ENCODE measurements at places on chromosomes 7 and 10.

- DNase-seq, result no peak
These were observed 1.0 kb downstream of the BUD31 start for GRCh38 chr7:99409806-99410205.

DNA sequence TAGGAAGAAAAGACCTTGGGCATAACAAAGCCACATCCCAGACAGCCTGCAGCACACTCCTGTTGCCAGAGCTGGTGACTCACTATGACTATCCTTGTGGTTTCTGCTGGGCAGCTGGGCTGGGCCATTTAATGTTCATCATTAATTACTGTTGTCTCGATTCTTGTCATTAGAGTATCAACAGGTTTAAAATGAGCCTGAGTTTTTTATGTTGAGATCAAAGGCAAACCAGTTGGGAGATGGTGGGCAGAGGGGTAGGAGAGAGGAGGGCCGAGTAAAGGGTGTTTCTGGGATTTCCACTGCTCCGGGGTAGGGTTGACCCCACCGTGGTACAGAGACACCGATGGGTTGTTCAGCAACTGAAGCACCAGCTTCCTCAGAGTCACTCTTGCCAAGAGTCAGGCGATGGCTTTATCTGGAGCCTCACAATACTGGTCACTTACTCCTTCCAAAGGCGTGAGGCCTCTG, 128.7 kb upstream of the LYZL1 start:
- DNase-seq, result no peak

DNA sequence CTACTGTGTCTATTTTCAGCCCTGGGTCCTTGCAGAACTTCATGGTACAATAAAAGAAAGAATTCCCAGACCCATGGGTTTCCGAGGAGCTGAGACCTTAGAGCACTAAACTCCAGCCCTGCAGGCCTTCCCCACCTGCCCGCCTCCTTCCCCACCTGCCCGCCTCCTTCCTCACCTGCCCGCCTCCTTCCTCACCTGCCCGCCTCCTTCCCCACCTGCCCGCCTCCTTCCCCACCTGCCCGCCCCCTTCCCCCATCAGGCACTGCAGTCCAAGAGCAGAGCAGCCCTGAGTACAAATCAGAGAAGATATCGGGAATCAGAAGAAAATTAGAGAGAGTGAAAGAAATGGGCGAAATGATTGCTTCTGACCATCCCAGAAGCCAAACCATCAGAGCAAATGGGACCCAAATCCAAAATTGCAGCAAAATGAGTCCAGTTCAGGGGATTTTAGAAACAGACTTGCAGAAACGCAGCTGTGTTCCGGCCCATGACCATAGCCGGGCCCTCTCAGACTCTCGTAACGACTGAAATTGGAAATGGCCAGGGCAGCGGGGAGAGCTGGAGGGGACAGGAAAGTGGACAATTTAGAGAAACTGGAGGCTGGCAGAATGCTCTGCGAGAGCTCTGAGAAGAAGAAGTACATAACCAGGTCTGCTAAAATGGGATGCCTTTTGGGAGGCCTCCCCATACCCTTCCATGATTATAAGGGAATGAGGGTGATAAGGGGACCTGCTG, 568.4 kb downstream of the TCERG1L start:
- DNase-seq, result no peak

GRCh38 chr7:106111655-106112117, 426 bp downstream of the SYPL1 start:
- DNase-seq, result peak; percentile 80

DNA sequence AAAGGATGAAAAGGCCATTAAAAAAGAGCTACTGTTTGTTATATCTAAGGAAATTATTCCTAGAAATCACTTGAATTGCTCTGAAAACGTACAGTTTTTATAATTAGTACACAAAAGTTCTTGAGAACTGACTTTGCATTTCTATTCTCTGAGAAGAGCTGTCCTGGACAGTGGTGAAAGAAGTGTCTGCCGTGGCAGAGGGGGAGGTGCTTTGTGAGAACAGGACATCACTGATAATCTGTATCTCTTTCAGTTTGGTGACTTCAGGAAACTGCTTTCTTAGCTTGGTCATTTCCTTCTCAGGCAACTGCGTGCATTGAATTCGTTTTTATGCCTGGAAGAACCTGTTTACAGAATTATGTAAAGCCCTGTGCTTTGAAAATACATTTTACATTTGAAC, 52.1 kb downstream of the POLL start:
- DNase-seq, result no peak

- no peak for DNase-seq
These were observed 42.6 kb upstream of the FAM133B start for GRCh38 chr7:92632791-92633190.

- DNase-seq, result no peak
These were observed 26.7 kb upstream of the MKI67 start for GRCh38 chr10:128152741-128153580.

GRCh38 chr10:114650266-114650665, 7.8 kb downstream of the ABLIM1 start:
- DNase-seq, result no peak

GRCh38 chr10:68877482-68878110, 23.5 kb upstream of the DDX50 start:
- no peak for DNase-seq

GRCh38 chr10:119206603-119207365, 587 bp upstream of the GRK5 start:
- peak; percentile 78 for DNase-seq

DNA sequence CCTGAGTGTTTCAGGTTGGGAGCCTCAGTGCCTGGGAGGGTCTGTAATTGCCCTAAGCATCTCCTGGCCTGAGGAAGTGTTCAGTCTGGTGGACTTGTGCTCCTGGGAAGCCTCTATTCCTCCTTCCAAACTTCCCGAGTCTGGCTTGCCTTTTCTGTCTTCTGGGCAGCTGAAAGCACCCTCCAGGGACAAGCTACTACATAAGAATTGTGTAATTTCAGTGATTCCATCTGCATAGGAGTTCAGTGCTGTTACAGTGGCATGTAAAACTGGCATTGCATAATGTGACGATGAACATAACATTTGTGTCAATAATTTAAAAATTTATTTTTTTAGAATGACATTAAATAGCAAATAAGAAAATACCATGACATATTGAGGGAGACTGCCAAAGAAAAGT, 109.3 kb downstream of the AOAH start:
- no peak for DNase-seq

DNA sequence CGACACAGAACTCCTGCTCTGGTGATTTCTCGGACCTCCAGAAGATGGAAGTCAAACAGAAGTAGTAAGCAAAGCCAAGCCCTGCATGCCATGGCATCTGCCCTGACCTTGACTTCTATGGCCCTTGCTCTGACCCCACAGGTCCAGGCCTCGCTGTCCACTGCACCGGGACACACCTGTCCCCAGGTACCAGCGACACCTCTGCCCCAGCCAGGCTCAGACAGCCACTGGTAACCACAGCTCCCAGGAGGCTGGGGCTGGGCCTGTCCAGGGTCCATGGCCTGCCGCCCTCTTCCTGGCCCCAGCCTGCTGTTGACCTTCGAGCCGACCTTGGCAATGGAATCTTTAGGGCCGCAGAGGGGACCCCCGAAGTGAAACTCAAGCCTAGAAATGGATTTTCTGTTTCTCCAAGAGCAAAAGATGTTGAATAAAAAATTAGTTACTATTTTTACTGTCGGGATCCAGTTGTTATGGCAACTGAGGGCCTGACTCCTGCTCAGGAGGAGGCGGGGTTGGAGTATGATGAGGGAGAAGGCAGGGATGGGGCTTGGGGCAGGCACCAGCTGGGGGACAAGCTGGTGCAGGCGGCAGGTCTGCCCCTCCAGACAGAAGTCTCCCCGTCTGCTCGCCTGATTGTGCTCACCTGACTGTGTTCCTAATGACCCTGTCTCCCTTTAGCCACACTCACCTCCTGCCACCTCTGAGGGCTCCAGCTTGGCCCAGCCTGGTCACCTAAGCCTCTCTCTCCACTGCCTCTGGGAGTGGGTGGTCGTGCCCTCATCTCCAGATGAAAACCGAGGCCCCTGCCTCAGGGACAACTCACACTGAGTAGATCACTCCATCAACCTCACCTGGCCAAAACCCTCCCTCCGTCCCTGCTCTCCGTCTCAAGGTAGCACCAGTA, 4.1 kb upstream of the MMD2 start:
- no peak for DNase-seq

- no peak for DNase-seq
These were observed 72.8 kb downstream of the CCNY start for GRCh38 chr10:35409094-35409582.

GRCh38 chr10:3409928-3410327, 237.3 kb upstream of the PITRM1 start:
- no peak for DNase-seq

- no peak for DNase-seq
These were observed 148.4 kb downstream of the RNF133 start for GRCh38 chr7:122550545-122550944.

GRCh38 chr7:44658979-44659378, 52.6 kb downstream of the OGDH start:
- DNase-seq, result no peak

GRCh38 chr10:97798958-97799610, 27.3 kb upstream of the SFRP5 start:
- no peak for DNase-seq

DNA sequence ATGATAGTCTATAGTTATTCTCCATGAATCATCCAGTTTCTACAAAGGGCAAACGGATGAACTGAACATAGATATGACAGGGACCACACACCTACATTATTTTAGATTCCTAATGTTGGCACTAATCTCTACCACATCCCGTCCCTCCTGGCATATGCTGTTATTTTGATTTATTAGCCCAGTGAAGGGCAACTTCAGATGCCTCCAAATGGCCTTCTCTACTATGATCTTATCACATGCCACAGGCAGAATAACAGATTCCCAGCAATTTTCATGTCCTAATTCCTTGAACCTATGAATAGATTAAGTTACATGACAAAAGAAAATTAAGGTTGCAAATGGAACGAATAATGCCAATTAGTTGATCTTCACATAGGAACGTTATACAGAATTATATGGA, 474.7 kb downstream of the ANKRD7 start:
- no peak for DNase-seq

GRCh38 chr7:142323706-142324105, 65.8 kb upstream of the PRSS58 start:
- DNase-seq, result peak; percentile 80

DNA sequence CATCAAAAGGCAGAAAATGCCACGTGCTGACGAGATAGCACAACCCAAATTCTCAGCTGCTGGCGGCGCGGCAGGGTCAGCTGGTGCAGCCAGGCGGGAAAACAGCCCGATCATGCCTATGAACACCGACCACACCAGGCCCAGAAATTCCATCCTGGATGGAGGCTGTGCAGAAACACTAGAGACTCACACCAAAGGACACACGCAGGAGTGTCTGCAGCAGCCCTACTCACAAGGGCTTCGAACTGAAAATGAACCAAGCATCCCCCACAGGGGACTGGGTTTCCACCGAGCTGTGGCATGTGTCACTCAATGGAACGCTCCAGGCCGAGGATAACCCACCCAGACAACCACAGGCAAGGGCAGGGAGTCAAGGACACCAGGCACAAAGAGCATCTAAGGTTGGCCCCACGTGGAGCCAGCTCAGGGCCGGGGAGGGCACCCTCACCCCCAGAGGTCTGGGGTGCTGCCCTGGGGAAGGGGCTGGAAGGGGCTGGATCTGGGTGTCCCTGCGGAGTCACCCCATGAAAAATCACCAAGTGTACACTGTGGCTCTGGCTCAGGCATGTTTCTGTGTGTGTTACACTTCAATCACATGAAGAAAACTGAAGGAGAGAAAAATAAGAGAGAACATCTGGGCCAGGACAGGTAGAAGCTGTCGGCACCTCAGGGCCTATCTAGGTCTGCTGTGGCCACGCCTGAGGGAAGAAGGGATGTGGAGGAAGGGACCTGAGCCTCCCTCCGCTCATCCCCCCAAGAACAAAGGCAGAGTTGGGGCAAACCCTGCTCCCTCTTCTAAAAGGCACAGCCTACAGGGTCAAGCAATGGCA, 33.0 kb downstream of the RASGEF1A start:
- no peak for DNase-seq

DNA sequence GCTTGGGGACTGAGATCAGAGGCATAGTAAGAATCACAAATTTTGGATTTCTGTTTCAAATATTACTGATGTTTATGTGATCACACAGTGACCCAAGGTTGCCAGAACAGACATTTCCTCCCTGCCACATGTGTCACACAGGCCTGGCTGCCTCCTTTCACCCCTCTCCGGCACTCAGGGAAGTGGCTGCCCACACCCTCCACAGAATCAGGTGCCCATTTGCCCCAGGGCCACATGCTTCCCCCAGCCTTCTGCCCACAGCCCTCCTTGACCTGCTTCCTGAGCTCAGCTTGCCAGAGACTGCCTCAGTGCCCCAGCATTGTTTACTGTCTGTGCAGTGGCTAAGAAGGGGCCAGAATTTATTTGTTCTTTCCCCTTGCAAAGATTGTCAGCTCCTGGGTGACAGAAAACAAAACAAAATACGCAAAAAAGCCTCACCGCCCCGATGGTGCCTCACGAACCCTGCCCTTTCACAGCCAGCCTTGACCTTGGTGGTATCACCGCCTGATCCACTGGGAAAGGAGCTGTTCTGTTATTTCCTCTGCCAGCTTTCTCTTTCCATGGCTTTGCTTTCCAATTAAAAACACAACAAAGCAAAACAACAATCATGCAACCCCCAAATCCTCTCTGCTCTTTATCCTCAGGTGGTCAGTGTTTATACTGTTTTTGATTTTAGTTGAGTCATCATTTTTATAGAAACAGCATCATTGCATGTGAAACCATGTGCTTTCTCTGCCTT, 52.8 kb downstream of the CHN2 start:
- no peak for DNase-seq

- no peak for DNase-seq
These were observed 448 bp upstream of the NET1 start for GRCh38 chr10:5411941-5412276.

GRCh38 chr10:89373916-89374711, 3.7 kb upstream of the IFIT1B start:
- no peak for DNase-seq

GRCh38 chr7:136234040-136234439, 256.9 kb upstream of the MTPN start:
- DNase-seq, result no peak

DNA sequence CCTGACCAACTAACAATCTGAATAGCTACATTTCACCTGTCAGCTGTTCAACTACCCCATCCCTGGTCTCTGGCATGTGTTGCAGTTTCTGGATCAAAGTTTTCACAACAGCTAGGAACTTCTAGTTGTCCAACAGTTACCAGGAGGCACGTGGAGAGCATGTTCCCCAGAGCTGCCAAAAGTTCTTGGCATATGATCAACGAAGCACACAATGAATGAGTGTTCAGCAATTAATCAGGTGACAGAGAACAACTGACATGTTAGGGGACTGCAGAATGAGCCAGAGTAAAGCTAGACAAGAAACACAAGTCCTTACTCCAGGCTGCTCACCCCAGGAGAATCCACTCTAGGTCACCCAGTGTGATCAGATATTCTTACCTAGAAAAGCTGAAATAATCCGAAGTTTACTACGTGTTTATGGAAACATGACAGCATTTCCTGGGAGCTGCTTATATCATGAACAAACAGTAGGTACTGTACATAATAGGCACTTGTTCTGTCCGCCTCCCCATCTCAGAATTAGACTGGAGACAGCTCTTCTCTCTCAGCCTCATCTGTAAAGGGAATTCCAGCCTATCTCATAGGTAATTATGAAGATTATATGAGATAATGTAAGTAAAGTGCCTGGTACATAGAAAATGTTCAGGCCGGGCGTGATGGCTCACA, 50.6 kb downstream of the ZNF438 start:
- DNase-seq, result no peak

Data from NCI-H526 (cell line).